ENCODE measurements at places on chromosomes 11 and 22.
A peak's percentile ranks its signal among the peaks of the same experiment; 100 is the strongest.

DNA sequence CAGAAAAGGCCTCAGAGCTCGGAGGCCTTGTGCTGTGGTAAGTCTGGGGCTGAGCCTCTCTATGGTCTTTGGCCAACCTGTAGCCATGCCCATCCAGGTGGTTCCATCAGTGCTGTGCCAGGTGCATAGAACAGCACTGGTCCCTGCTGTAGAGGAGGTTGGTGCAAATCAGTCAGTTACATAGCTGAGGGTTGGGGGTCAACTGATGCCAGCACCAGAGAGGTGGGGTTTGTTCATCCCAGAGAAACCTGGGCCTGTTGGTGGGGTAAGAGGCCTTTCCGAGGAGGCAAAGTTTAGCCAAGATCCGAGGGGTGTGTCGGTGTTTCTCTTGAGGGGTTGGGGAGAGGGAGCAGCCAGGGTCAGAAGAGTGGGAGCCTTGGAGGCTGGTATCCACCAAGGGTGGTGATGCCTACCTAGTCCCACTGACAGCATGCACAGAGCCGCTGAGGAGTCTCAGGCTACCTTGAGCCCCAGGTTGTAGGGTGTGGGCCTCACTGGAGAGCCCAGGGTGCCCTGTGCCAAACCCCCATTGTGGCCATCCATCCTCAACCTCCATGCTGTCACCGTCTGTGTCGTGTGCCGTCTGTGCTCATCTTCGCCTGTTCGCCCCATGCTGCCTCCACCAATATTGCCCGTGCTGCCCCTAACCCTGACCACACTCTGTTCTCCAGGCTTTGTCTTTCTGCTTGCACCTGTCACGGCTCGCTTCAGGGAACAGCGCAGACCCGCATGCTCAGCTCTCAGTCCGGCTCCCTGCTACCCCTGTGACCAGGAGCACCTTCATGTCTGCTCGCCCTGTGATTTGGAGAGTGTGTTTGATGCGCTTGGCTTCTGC lies 78.7 kb upstream of the SUSD2 start:
- no peak for DNase-seq

DNA sequence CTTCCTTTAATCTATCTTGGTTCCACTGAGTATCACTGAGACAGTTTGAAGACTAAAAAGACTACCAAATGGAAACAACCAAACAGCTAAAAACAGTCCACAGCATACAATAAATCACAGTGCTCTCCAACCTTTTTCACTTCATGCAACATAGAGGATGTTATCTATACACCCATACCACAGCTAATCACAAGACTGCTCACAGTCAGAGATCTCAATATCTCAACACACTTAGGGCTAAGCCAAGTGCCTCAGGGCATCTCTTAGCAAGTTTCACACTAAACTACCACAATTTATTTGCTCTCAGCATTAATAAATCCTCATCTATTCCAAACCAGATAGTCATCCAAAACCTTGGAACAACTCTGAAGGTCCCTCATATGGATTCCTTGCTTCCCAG lies 129.4 kb downstream of the SBF2 start:
- DNase-seq = no peak

GRCh38 chr11:107385361-107385981 lies 72.2 kb downstream of the CWF19L2 start:
- no peak for DNase-seq

DNA sequence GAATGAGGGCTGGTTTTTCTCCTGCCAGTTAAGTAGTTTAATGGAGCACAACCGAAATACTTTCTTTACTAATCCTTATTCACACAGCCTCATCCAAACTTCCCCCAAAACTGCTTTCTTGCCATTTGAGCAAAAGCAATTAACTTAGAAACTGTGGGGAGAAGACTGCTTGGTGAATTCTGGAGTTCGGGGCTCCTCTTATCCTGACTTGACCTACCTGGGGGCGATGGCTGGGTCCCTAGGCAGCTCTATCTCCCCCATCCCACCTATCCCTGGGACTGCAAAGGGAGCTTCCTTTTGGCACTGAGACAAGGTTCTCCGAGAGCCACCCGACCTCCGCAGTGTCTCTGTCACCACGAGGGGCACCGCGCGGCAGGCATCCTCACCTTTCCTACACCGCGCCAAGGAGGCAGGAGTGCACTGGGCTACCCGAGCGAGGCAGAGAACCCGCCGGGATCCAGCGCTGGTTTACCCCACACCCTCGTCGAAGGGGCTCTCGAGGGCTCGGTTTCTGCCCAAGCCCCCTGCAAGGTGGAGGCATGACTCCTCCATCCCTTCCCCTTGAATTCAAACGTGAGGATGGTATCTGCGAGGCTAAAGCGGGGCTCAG lies 759 bp downstream of the DESI1 start:
- DNase-seq = peak; percentile 17

- DNase-seq = no peak
Measured at GRCh38 chr22:35454416-35455054, 54.6 kb downstream of the MCM5 start.

DNA sequence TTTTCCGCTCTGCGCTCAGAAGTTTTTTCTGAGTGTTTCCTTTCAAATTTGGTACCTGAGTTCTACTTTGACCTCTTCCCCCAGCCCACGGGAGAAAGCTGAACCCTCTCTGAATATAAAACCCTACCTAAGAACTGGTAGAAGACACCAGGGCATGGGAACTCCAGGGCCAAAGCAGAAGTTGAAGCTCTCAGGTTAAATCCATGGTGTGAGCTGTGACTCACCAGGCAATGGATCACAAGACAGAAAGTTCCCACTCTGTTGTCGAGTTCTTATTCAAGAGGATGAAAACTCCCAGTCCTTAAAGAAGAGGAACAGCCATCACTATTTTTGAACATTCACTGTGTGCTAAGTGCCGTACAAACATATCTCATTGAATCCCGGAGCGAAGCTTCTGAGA lies 8.9 kb downstream of the TMEM218 start:
- no peak for DNase-seq

DNA sequence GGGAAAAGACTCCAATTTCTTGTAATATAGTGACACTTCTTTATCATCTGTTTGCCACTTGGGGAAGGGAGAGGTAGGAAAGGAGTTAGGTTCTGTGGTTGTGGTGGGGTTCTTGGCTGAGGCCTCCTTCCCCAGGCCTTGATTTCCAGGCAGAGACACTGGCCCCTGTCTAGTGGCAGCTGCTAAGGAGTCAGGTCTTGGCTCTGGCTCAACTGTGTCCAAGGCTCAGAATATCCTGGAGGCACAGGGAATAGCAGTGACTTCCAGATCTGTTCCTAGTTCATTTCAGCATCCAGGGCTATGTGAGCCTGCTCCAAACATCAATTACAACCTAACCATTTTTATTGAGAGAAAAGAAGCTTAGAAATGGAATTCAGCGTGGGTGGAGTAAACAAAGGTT lies 29.5 kb downstream of the PPFIBP2 start:
- DNase-seq = no peak

DNA sequence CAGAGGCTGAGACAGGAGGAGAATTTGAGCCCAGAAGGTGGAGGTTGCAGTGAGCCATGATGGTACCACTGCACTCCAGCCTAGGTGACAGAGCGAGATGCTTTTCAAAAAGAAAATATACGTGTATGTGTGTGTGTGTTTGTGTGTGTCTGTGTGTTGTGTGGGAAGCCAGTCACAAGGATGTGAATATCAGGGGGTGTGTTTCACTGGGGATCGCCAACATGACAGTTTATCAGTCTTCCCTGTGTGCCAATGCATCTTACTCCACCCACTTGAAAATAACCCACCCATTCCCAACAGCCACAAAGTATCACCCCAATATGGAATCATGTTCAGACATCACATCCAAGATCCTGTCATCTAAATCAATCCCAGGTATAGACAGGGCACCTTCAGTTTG lies 10.4 kb upstream of the APOBEC3B start:
- no peak for DNase-seq

DNA sequence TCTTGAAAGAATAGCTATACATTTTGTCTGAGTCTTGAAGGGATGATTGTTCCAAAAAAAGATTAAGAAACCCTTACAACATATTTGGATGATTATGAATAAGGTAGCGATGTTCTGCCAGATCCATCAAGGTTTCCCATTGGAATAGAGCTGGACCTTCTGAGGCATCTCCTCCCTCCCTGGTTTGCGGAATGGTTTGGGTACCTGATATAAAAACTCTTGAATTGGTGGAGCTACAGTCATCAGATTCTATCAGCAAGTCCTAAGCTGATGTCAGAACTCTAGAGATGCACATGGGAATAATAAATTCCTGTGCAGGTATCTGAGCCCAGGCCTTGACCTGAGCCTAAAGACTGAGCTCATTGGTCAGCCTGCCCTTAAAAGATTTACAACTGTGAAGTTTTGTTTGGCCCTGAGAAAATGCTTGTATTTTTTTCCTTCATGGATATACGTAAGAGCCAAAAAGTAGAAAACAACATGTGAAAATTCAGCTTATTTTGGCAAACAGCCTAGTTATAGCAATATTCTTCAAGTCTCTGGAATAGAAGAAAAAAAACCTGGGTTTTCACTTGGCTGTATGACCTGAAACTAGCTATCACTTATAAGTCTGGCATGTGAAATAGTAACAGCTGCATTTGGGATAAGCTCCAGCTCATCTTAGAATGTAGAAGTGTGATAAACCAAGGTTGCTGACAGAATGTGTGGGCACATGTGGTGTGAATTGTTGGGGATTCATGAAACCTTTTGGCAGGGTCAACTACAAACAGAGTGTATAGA lies 265.7 kb upstream of the CTSC start:
- DNase-seq = no peak

DNA sequence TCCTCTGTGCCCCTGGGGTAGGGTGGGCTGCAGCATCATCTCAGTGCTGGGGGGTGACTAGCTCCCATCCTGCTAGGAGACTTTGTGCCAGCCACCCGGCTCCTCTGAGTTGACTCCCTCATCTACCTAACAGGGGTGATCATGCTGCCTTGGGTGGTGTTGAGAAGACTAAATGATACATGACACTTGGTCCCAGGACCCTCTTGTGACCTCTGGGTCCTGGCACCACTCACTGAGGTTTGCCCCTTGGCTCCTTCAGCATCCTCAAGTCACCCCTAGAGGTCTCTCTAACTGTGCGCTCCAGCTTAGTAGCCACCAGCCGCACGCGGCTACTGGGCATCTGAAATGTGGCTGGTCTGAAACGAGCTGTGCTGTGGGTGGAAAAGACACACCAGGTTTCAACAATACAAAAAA lies 72.1 kb downstream of the LRRC32 start:
- DNase-seq = no peak

- no peak for DNase-seq
Measured at GRCh38 chr11:91326751-91327150, 897.9 kb upstream of the FAT3 start.

DNA sequence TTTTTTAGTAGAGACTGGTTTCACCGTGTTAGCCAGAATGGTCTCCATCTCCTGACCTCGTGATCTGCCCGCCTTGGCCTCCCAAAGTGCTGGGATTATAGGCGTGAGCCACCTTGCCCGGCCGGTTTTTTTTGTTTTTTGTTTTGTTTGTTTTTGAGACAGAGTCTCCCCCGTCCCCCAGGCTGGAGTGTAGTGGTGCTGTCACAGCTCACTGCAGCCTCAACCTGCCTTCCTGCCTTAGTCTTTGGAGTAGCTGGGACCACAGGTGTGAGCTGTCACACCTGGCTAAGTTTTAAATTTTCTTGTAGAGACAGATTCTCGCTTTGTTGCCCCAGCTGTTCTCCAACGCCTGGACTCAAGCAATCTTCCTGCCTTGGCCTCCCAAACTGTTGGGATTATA lies 3.2 kb downstream of the PPIL2 start:
- DNase-seq = no peak

- DNase-seq = no peak
Measured at GRCh38 chr11:101516546-101516945, 67.3 kb downstream of the TRPC6 start.

- DNase-seq = no peak
Measured at GRCh38 chr11:35227576-35228327, 88.8 kb downstream of the CD44 start.

- DNase-seq = peak; percentile 50
Measured at GRCh38 chr11:65225279-65226102, 36.3 kb upstream of the POLA2 start.

GRCh38 chr11:114058026-114058706 lies 1.3 kb upstream of the ZBTB16 start:
- no peak for DNase-seq

DNA sequence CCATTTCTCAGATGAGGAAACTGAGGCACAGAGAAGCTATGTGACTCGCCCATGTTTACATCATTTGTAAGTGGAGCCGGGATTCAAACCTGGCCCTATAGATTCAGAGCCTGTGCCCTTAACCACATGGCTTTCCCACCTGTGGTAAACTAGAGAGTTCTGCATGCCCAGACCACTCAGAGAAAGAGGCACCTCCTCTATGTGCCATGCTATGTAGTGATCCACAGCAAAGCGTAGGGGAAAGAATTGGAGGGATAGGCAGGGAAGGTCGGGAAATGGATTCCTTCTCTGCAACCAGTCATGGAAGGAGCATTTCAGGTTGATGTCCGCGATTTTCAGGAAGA lies 15.4 kb upstream of the POU2AF2 start:
- DNase-seq = no peak

- DNase-seq = no peak
Measured at GRCh38 chr22:50602338-50602700, 1.7 kb downstream of the MAPK8IP2 start.

- DNase-seq = no peak
Measured at GRCh38 chr22:46018859-46019258, 41.9 kb upstream of the WNT7B start.

- DNase-seq = no peak
Measured at GRCh38 chr11:92317222-92317621, 92.6 kb downstream of the FAT3 start.

DNA sequence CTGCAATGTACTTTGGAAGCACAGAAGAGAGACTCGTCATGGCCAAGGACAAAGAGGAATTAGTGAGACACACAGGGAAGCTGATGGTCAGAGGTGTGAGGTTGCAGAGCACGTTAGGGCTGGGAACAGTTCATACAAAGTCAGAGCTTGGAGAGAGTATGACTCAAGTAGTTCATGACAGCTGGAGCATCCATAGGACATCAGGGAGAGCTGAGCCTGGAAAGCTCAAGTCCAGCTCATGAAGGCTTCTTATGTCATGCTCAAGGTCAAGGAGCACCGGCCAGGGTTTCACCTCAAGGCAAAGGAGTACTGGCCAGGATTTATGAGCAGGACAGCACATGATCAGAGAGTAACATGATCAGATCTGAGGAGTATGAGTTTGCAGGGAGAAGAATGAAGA lies 64.6 kb upstream of the CHST1 start:
- no peak for DNase-seq

GRCh38 chr11:47589584-47589976 lies 3.1 kb downstream of the FAM180B start:
- no peak for DNase-seq

DNA sequence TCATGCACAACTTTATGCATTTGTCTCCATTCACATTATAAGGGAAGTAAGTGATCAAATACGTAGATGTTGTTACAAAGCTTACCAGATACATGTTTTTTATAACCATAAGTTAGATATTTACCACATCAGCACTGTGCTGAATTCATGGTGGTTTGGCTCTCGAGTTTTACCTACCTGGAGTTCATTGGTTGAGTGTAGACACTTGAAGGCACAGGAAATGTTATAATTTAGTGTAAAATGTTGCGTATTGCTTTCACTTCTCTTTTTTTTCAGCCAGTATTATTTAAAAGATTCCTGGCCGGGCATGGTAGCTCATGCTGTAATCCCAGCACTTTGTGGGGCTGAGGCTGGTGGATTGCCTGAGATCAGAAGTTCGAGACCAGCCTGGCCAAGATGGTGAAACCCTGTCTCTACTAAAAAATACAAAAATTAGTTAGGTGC lies 53.1 kb upstream of the GRK2 start:
- DNase-seq = no peak

GRCh38 chr11:120815319-120816100 lies 208.4 kb upstream of the TBCEL start:
- DNase-seq = no peak

- no peak for DNase-seq
Measured at GRCh38 chr11:77049026-77049425, 14.8 kb downstream of the B3GNT6 start.
